ENCODE measurements at places on chromosomes 7 and 10.

- no peak for DNase-seq
Measured at GRCh38 chr10:8908013-8908412, 853.5 kb downstream of the GATA3 start.

- no peak for DNase-seq
Measured at GRCh38 chr10:124066781-124067714, 26.4 kb downstream of the CHST15 start.

DNA sequence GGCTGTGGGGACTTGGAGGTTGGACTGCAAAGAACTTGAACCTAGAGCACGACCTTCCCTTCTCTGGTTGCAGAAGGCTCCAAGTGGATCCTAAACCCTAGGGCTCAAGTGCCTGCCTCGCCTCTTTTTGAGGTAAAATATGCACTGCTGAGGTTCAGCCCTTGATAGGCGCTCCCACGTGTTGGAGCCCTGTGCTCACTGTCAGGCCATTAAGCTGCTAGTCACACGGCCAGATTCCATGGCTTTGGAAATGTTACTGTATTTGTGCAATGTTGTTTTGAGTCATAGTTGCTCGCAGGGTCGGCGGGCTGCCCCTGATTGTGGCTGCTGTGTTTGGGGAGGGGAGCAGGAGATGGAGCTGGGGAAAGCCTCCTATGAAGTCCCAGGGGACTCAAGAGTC, 39.8 kb upstream of the PCBD1 start:
- no peak for DNase-seq

GRCh38 chr10:130137090-130137448, 878 bp downstream of the GLRX3 start:
- no peak for DNase-seq

- DNase-seq = no peak
Measured at GRCh38 chr10:132182591-132182990, 4.2 kb upstream of the DPYSL4 start.

GRCh38 chr7:3767917-3768777, 467.1 kb downstream of the SDK1 start:
- no peak for DNase-seq

DNA sequence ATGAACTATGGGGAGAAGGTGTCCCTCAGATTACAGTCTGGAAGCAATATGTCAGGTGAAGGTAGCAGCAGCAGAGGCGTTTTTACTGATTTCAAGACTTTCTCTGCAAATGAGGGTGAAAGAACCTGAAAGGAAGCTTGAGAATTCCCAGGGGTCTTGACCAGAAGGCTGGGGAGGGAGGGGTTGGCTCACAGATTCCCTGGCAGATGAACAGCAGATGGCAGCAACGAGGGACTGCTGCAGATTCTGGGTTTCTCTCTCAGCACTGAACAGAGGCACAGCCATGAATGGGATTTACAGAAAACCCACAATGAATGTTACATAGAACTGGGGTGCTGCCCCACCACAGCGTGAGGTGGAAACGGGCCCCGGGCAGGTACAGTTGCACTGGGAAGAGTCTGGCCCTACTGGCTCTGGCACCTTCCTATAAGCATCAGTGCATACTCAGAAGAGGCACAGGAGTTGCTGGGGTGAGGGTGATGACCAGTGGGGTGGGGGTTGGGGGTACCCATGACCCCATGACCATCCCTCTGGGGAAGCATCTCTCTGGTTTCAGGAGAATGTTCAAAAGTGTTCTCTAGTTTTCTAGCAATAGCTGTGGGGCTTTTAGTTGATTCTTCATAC, 317.8 kb downstream of the SH2D4B start:
- DNase-seq = no peak

DNA sequence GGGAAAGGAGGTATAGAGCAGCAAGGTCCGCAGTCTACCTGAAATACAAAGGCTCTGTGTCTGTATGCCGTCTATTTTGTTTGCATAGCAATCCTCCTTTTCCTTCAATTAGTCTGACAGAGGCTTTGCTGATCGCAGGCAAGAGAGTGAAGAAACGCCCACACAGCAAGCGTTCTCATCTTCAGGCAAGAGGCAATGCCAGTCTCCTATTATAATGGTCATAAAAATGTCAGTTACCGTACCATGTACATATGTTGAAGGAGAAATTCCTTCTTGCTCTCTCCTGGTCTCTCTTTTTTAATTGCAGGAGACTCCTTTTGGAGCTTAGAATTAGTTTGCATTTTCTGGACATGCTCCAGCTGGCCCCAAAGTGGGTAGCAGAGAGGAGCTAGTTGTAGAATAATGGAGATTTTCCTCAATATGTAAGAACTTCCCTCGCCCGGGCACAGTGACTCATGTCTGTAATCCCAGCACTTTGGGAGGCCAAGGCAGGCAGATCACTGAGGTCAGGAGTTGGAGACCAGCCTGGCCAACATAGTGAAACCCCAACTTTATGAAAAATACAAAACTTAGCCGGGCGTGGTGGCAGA, 139.5 kb downstream of the PFKFB3 start:
- no peak for DNase-seq

GRCh38 chr7:92781117-92781720, 55.2 kb downstream of the CDK6 start:
- DNase-seq = no peak

DNA sequence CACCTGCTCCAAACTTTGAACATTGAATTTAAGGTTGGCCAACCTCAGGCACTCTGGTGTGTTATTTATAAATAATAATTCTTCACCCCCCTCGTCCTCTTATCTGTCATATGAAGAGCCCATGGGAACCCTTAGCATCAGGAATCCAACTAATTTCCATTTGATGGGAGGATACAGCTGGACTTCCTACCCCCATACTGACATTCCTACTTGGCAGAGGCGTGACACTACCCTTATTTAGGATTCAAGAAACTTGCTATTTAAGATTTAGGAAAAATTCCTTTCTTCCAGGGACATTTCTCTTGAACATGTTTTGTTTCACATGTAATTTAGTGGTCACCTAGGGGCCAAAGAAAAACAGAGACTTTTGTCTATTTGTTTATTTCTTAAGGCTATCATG, 171.9 kb upstream of the NRP1 start:
- no peak for DNase-seq

DNA sequence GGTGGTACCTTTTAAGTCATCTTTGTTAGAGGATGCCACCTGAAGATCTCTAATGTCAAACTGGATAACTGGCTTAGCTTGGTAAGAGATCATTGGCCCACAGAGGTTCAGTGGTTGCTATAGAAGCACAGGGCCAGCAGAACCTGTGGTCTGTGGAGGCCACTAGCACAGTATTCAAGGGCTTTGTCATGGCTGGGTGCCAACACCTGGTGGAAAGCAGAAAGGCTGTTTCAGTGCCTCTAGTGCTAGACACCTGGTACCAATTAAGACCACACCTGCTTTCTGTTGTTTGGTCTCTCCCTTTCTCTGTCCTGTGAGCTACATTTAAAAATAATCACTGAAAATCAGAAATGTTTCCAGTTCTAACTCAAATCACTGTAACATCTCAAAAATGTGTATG, 10.0 kb upstream of the PCGF5 start:
- DNase-seq = no peak

- no peak for DNase-seq
Measured at GRCh38 chr10:110851020-110851612, 20.6 kb upstream of the PDCD4 start.

DNA sequence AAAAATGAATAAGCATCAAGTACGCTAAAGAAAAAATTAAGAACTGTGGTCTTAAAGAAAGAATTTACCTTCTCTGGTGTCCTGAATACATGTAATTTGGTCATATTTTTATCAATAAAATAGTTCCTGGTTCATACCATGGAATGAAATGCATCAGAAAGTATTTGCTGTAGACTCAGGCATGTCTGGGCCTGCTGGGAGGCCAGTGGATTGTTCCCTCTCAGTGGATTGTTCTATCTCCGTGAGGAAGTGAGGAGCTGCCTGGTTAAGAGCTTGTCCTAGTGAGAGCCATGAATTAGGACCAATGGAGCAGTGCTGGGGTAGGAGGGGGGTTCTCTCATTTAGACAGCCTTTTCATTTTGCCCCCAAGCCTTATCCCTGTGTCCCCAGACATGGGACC, 211.7 kb upstream of the HABP2 start:
- no peak for DNase-seq

- DNase-seq = no peak
Measured at GRCh38 chr10:84521013-84521412, 192.6 kb downstream of the CCSER2 start.

GRCh38 chr7:157410831-157411556, 74.2 kb downstream of the DNAJB6 start:
- DNase-seq = no peak

GRCh38 chr7:31122649-31123058, 70.5 kb downstream of the ADCYAP1R1 start:
- DNase-seq = peak; percentile 40

- DNase-seq = no peak
Measured at GRCh38 chr10:81885491-81885890, 10.5 kb downstream of the NRG3 start.

GRCh38 chr10:113347508-113347907, 205.3 kb upstream of the HABP2 start:
- no peak for DNase-seq

GRCh38 chr10:112967200-112967599, 17.2 kb downstream of the TCF7L2 start:
- no peak for DNase-seq

DNA sequence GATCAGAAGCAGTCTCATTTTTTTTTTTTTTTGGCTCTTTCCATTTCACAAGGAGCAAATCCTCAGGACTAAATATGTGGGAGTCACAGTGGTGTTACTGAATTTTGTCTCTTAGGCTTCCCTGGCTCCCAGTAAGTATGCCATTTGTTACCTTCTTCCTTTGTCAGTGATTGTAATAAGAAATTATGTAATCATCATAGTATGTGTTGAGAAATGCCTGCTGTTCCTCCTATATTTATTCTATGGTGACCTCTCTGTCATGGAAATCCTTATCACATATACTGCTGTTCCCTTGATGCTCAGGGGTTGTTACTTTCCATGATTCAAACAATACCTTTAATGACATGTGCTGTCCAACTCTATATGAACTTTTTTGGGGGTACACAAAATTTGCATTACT, 4.8 kb upstream of the OR9A4 start:
- no peak for DNase-seq
